ENCODE measurements at places on chromosomes 1 and 21.

DNA sequence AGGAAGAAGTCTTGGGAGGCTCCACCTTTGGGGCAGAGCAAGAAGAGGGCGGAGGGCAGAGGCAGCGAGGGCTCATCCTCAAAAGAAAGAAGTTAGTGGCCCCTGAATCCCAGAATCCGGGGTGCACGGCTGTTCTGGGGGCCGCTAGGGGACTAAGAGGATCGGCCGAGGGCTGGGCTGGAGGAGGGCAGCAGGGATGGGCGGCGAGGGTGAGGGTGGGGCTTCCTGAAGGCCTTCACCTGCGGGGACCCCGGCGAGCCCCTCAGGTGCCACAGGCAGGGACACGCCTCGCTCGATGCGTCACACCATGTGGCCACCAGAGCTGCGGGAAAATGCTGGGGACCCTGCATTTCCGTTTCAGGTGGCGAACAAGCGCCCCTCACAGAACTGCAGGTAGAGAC is 23.9 kb downstream of the COL6A1 start:
- DNase-seq: no peak

DNA sequence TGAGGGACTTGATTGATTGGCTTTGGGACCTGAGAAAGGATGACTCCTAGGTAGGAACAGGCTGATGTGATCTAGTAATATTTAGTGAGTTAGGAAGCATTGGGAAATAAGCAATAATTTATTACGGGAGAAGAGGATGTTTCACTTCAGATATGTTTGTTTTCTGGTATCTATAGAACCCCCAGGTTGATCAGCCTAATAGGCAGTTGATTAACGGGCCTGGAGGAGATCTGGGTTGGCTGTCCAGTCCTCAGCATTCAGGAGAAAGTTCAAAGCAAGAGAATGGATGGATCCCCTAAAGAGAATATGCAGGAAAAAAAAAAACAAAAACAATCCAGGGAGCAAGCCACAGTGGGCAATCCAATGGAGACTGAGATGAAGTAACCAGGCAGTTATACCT is 48.2 kb upstream of the AKT3 start:
- no peak for DNase-seq

- no peak for DNase-seq
These were observed 19.3 kb upstream of the PTPRC start for GRCh38 chr1:198619375-198620140.

DNA sequence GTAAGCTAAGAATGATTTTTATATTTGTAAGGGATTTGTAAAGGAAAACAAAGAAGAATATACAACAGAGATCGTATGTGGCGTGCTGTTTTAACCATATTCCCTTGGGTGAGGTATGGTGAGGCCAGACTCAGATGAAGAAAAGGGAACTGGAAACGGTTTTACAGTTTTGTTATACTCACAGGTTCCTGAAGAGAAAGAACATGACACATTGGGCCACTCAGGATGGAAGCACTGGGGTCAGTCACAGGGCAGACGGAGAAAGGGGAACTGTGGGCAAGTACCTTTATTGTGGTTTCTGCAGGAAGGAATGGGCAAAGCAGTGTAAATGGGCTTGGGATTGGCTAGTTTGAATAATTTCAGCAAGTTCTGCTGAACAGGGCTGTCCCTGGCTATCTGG is 177.4 kb downstream of the LBR start:
- DNase-seq: peak; percentile 95

DNA sequence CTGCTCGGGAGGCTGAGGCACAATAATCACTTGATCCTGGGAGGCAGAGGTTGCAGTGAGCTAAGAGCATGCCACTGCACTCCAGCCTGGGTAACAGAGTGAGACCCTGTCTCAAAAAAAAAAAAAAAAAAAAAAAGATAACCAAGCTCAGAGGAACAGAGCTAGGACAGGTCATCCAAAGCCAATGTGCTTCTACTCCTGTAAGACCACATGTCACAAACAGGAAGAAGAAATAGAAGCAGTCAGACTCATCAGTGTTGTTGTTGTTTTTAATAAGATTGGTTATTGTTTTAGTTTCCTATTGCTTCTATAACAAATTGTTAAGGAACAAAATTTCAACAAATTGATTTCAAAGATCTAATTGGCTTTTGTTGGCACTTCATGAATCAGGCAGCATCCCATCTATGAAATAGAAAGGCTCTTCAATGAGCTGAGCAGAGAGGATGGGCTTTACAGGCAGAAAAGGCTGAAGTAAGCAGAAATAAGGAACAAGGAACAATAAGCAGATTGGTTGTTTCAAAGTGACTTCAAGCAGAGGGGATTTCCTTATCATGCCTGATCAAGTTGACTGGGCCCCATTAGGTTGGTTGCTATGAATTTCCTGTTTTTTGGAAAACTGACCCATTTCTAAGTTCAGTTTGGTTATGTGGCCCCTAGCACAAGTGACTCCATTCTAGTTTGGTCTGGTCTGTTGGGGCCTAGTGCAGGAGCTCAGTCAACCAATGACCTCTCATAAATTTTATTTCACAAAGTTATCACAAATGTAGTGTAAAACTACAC is 6.0 kb upstream of the AKNAD1 start:
- DNase-seq: no peak

DNA sequence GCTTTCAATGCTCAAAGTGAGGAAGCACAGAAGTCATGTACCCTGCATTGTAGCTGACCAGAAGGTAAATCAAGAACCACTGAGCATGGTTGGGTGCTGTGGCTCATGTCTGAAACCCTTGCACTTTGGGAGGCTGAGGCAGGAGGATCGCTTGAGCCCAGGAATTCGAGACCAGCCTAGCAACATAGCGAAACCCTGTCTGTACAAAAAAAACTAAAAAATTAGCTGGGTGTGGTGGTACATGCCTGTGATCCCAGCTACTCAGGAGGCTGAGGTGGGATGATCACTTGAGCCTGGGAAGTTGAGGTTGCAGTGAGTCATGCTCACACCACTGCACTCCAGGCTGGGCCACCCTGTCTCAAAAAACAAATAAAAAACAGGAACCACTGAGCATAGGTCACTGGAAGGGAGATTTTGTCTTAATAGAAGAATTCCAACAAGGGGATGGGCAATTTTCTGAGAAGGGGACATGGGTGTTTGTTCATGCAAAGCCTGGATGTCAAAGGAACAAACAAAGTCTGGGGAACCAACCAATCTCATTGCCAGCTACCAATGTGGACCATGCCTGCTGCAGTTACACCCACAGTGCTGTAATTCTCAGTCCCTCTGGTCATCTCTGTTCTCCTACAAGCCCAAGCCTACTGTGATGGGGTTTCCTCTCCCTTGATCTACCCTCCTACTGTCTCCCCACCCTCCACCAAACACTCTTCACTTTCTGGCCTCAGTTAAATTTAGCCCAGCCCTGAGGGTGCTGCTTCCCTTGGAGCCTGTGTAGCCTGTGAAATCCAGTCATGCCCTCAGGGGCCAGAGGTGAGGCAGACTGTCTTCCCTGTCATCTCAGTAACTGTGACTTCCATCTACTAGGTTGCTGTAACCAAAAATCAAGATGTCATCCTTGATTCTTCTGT is 47.9 kb downstream of the ELF3 start:
- DNase-seq: no peak

- DNase-seq: no peak
These were observed 35.5 kb downstream of the COLGALT2 start for GRCh38 chr1:184002071-184002470.

- no peak for DNase-seq
These were observed 1.7 kb downstream of the TSPEAR start for GRCh38 chr21:44709426-44710293.

GRCh38 chr1:15459771-15460707 is 3.5 kb downstream of the CELA2A start:
- peak; percentile 10 for DNase-seq
